SHP77 treated with DMSO at 0.1 percent for 48 hours (cell line): ENCODE measurements at places on chromosomes 7 and 10.

DNA sequence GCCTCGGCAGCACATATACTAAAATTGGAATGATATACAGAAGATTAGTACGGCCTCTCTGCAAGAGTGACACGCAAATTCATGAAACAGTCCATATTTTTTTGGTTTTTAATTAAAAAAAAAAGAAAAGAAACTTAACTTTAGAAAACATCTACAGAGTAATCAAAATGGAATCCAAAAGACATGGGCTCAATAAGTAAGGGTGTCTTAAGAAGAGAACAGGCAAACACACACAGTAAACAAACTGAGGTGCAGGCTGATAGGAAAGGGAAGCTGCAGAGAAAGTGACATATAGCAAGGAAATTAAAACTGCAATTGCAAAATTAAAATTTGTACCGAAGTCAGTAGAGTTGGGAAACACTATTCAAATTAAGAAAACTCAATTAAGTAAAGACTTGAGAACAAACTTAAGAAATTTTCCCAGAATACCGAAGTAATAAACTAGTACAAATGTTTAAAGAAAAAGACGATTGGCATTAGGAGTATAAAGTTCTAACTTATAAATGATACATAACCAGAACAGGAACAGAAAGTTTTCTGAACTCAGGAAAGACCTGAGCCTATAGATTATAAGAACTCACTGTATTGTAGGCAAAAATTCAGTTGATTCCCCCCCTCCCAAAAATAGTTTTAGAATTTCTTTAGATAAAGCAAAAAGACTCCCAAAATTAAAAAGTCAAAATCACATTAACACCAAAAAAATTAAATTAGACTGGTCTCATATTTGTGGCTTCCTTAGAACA is 16.3 kb downstream of the MTPN start:
- DNase-seq: no peak

- no peak for DNase-seq
Measured at GRCh38 chr7:18607025-18607424, 111.5 kb downstream of the HDAC9 start.

- no peak for DNase-seq
Measured at GRCh38 chr10:7085913-7086589, 324.8 kb downstream of the SFMBT2 start.

GRCh38 chr10:17077346-17077781 is 52.2 kb downstream of the CUBN start:
- DNase-seq: no peak

GRCh38 chr7:38524786-38525185 is 106.4 kb downstream of the AMPH start:
- DNase-seq: no peak

DNA sequence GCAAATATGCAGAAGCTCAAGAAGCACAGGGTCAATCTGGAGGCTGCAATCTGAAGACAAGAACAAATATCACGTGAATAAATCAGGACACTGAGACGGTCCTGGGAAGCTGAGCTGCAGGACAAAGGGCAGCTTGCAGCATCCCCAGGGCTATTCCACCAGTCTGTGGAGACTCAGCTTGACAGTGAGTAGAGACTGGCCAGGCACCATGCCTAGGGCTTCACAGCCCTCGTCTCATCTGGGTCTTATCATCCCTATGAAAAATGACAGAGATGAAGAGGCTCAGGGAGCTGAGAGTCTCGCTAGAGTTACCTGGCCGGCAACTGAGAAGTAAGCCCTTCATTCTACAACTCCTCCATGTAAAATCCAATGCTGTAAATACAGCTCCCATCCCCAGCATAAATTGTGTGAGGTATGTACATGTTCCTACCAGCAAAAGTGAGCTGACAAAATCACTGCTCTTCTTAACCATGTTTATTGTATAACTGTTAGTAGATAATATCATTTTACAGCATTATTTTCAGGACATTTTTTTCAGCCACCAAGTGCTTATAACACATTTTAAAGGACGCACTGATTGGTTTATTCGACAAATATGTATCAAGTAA is 186.6 kb upstream of the IGFBP3 start:
- no peak for DNase-seq

GRCh38 chr7:74312418-74313028 is 23.3 kb downstream of the CLIP2 start:
- no peak for DNase-seq

DNA sequence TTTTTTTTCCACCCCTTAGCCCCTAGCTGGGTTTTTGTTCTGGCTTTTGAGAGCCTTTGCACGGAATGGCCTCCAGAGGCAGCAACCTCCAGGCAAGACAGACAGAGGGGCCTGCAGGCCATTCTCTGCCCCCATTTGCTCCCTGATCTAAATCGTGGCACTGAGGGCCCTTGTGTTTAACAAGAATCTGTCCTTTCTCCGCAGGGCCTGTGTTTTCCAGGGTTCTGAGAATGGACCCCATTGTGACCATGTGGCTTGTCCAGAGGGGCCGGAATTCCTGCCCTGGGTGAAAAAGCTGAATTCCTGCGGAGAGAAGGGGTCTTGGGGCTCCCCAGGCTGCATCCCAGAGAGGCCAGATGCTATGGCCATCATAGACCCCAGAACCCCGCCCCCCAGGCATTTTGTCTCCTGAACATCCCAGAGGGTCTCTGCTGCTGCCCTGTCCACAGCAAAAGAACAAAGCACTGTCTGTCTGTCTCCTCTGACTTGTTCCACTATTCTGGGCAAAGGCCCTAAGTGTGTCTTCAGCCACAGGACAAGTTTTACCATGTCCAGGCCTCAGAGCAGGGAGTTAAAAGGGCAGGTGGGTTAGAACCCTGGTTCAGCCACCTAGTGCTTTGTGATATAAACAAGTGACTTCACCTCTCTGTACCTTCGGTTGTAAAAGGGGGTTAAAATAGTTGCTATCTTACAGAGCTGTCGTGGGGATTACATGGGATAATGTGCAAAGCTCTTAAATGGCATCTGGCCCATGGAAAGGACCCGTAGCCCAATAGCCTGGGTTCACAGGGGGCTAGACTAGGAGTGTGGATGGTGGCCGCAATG is 155.6 kb downstream of the SH3PXD2A start:
- DNase-seq: no peak

DNA sequence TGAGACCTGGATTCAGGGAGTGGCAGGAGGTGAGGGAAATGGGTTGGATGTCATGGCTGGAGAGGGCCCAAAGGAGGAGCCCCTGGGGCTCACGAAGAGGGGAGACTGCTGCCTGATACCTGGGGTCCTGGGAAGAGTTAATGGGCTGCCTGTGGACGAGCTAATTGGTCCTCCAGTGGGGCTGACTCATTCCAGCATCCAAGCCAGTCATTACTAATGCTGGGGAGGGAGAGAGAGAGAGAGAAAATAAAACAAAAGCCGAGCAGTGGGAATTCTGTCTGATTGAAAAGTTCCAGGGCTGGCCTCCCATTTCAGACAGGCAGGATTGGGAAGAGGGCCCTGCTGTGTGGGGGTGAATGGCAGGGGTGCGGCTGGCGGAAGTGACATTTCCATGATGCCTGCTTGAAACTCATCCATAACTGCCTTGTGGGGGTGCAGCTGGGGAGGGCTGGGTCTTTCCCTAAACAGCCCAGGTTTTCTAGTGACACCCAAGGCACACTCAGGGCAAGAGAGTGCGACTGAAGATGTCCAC is 297.8 kb downstream of the RPS24 start:
- no peak for DNase-seq

GRCh38 chr10:74862625-74863024 is 36.2 kb downstream of the KAT6B start:
- DNase-seq: no peak

GRCh38 chr7:22129166-22129565 is 183.5 kb upstream of the CDCA7L start:
- no peak for DNase-seq

- no peak for DNase-seq
Measured at GRCh38 chr10:118799777-118800176, 45.0 kb upstream of the CACUL1 start.

DNA sequence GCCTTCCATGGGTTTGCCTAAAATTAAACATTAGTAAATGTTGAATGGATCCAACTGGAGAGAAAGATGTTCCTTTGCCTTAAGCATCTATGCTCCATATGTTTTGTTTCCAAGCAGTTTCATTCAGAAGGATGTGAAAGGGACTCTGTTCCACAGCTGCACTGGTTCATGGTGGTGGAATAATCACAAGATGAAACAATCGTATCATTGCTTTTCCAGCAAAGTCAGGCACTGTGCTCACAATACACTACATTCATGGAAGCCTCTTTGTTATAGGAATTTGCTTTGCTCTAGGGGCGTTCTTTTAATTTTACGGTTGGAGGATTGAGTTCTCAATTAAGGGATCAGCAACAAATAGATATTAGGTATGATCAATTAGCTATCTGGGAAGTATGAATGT is 33.8 kb downstream of the RAMP3 start:
- DNase-seq: no peak

GRCh38 chr7:20241194-20241910 is 24.2 kb upstream of the MACC1 start:
- DNase-seq: no peak

- DNase-seq: no peak
Measured at GRCh38 chr7:126940723-126941307, 311.9 kb downstream of the GRM8 start.

DNA sequence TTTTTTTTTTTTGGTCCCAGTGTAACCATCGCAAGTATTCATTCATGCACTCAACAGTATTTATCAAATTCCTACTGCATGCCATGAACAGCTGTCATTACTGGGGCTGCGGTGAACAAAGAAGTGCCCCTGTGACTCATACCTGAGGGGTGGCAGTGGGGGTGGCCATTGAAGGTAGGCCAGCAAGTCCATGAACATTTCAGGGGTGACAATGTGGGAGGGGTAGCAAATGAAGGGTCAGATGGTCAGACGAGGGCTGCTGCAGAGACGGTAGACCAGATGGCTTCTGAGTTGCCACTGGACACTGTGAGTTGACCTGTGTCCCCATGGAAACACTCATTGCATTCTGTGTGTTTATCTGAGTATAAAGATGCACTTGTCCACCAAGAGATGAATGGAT is 92.5 kb upstream of the PITRM1 start:
- no peak for DNase-seq

DNA sequence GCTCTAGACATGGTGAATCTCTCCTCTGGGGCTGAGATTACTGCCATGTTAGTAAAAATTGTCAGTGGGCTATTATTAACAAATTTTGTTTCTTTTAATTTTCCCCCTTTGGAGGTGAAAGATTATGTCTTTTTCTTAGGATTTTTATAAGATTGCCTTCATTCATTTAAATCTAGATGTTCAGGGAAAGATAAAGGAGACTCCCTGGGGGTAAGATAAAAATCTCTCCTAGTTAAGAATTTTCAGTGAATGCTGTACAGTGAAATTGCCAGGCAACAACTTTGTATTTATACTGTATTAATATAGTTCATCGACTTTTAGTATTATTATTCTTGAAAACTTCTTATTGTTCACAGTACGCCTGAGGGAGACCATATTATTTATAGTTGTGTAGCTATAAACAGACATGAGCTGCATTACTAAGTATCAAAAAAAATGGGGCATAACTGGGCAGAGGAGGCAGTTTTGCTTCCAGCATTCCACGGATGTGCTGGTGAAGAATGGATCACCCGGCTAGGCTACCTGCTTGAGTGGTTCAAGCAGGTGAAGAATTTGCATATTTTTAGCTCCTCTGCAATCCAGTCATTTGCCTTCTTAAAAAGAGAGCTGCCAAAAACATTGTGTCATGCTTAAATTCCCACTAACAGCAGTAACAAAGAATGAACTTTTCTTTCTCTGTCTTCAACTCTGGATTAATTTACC is 552.1 kb downstream of the DNAJB9 start:
- DNase-seq: no peak

GRCh38 chr7:106074257-106074656 is 37.9 kb downstream of the SYPL1 start:
- DNase-seq: no peak

GRCh38 chr10:84156768-84157167 is 16.8 kb upstream of the GPR15LG start:
- DNase-seq: no peak
